Cortex of kidney (tissue), 1 donor: ENCODE measurements at places on chromosomes 13 and 19.

- DNase-seq: no peak
Observed at GRCh38 chr19:31532034-31532433, 182.8 kb upstream of the TSHZ3 start.

- no peak for DNase-seq
Observed at GRCh38 chr19:28553764-28554163, 659.2 kb downstream of the UQCRFS1 start.

DNA sequence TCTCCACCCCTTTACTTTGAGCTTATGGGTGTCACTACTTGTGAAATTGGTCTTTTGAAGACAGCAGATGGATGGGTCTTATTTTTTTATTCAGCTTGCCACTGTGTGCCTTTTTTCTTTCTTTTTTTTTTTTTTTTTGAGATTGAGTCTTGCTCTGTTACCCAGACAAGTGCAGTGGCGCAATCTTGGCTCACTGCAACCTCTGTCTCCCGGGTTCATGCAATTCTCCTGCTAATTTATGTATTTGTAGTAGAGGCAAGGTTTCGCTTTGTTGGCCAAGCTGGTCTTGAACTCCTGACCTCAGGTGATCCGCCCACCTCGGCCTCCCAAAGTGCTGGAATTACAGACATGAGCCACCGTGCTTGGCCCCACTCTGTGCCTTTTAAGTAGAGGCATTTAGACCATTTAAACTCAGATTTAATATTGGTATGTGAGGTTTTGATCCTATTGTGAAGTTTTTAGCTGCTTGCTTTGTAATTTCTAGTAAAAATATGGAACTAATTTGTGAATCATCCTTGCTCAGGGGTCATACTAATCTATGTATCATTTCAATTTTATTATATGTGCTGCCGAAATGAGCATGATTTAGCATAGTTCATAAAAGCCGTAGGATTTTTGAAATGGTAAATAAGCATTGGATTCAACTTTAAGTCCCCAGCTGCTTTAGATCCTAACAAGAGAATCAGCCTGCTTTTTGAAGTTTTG lies 584.5 kb downstream of the SLITRK1 start:
- DNase-seq: no peak

DNA sequence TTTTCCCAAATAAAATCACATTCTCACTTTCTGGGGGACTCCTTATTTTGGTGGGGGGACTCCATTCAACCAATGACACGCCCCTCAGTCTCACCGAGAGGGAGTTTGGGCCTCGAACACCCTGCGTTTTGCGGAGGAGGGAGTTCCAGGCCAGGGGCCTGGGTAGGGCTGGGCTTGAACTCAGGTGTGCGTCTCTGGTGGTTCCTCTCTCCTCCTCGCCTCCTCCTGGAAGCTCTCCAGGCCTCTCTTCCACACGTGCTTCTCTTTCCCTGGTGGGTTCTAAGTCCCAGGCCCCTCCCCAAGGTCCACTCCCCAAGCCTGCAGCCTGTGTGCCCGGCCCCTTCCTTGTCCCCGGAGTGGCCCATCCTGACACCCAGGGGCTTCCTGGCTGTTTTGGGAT lies 14.7 kb downstream of the MEX3D start:
- no peak for DNase-seq

DNA sequence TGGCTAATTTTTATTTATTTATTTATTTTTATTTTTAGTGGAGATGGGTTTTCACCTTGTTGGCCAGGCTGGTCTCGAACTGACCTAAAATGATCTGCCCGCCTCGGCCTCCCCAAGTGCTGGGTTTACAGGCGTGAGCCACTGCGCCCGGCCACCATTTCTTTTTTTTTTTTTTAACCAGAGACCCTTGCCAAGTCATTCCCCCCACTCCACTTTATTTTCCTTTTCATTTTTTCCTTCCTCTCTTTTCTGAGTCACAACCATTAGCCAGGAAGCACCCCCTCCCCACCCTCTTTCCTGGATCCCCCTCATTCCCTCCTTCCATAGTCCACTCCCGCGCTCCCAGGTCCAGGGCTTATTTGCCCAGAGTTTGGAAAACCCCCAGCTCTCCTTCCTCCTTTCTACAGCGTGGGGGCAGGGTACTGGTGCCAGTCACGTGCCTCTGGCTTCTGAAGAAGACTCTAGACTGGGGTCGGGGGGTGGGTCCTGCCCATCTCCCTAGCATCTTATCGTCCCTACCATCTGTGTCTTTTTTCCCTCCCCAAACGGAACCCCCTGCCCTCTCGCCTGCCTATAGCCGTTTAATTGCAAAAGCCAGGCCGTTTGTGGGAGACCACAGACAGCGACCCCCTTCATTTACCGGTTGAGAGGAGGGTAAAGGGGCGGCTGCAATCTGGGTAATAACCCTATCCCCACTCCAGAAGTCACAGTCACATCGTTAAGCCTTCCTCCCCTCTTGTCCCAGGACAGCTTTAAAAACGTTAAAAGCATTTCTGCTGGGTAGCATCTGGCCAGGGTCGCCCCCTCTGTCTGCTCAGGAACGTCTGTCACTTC lies 1.1 kb upstream of the CALR start:
- DNase-seq: no peak

DNA sequence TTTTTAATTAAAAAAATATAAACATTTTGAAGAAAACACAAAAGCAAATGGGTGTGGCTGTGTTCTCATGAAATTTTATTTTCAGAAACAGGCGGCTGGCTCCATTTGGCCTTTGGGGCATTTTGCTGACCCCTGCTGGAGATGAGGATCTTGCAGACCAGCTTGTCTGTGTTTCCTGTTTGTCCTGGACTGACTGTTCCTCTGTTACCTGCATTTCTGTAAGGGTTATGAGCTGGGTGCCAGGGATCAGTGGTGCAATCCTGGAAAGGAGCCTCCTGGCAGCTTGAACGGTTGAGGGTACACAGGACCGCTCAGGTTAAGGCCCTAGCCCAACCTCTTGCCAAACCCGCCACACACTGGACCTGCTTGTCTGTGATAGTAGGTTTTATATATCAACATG lies 49.9 kb downstream of the ZNF787 start:
- no peak for DNase-seq

DNA sequence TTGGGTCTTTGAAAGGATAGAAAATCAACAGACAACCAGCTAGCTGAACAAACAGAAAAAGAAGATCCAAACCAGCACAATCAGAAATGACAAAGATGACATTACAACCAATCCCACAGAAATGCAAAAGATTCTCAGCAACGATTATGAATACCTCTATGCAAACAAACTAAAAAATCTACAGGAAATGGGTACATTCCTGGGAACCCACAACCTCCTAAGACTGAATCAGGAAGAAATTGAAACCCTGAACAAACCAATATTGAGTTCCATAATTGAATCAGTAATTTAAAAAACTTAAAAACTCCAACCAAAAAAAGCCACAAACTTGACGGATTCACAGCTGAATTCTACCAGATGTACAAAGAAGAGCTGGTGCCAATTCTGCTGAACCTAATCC lies 20.9 kb upstream of the C1QTNF9B start:
- DNase-seq: no peak

- no peak for DNase-seq
Observed at GRCh38 chr13:78193846-78194245, 275.2 kb upstream of the EDNRB start.

GRCh38 chr13:104843401-104843800 lies 1692.1 kb downstream of the EFNB2 start:
- DNase-seq: no peak

- DNase-seq: no peak
Observed at GRCh38 chr13:24625331-24625731, 54.9 kb upstream of the ATP12A start.

GRCh38 chr13:106401081-106401480 lies 134.4 kb downstream of the EFNB2 start:
- no peak for DNase-seq

- no peak for DNase-seq
Observed at GRCh38 chr13:19888799-19889198, 25.4 kb upstream of the ZMYM5 start.

GRCh38 chr19:31378404-31378803 lies 29.2 kb upstream of the TSHZ3 start:
- no peak for DNase-seq

- no peak for DNase-seq
Observed at GRCh38 chr13:89920461-89920860, 1427.0 kb upstream of the MIR17HG start.

DNA sequence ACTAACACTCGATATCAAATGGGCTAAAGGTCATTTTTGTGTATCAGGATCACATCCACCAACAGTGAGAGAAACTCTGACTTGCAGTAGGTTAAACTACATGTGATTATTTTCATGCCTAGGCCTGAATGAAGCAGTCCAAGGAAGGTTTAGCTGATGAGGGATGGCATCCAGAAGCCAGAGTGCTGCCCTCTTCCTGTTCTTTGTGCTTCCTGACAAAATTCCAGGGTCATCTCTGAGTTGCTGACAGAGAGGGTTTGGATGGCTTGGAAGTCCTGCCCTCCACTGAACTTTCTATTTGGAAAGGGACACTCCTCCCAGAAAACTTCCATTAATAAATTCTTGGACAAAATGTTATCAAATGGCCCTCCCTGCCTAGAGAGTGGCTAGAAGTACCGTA lies 728.3 kb upstream of the SLC10A2 start:
- no peak for DNase-seq

GRCh38 chr13:26988059-26988769 lies 183.4 kb downstream of the USP12 start:
- no peak for DNase-seq

- no peak for DNase-seq
Observed at GRCh38 chr19:56324436-56324835, 9.8 kb upstream of the ZSCAN5A start.

DNA sequence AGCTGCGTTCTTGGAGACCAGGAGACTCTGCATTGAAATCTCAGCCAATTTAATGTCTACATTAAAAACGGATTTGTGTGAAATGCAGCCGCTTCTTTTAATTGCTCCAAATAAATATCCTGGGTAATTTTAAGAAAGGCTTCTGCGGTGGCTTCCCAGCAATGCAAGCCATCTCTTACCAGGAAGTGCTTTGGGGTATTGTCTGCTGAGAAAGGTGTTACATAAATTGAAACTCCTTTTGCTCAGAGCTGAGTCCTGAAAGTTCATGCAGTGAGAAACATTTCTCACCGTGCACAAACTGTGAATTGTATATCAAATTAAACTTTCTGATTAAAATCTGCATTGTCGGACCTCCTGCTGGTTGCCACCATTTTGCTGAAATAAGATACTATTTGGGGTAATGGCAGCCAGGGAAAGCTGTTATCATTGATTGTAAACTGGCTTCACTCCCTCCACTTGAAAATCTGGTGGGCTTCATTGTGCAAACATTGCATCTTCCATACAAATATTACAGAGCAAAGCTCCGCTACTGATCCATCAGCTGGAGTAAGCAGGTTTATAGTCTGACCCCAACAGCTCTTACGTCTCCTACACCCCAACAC lies 59.5 kb downstream of the ZIC5 start:
- no peak for DNase-seq

- no peak for DNase-seq
Observed at GRCh38 chr13:107900775-107901174, 314.6 kb downstream of the LIG4 start.

DNA sequence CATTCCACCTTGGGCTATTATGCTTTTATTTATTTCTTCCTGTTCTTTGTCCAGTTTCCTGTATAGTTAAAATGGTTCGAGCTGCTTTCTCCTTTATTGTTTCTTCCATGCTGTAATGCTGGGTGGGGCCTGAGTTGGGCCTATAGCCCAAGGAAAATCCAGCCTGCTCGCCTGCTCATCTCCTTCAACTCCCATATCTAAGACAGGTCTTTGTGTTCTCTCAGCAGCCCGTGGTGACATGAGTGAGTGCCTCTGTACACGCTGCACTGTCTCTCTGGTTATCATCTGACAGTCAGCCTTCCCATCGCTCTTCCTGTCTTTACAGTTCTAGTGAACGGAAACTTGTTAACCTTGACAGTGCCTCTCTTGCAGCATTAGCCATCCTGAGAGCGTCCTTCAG lies 221.9 kb upstream of the SLC10A2 start:
- DNase-seq: no peak

DNA sequence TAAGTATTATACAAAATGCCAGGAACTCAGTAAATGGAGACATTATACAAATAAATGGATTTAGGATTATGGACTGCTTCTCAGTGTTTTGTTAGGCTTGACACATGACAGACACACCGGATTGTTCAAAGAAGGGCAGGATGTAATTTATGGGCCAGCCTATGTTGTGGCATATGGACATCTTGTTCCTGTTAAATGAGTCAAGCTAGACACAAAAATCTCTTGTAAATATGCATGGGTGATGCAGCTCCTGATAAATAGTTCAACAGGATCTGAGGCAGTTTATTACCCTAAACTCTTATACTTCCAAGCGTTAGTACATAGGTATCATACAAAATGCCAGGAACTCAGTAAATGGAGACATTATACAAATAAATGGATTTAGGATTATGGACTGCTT lies 502.3 kb downstream of the TBC1D4 start:
- DNase-seq: no peak

- DNase-seq: no peak
Observed at GRCh38 chr13:33287142-33287882, 1.8 kb upstream of the STARD13 start.

DNA sequence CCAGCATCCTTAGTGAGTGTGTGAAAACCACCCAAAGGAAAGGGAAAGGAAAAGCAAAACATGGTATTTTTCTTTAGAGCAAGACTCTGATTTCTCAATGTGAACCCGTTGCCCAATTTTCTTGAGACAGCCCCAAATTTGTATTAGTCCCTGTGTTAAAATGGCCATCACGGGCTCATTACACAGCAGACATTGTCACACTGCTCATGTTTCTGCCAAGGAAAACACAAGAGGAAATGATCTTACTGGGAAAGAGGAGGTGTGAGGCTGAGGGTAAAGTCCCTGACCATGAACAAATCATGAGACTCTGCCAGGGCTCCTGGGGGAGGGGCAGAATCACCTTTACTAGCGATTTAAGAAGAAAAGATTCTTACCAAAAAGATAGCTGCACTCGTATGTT lies 54.4 kb downstream of the FAM124A start:
- no peak for DNase-seq

DNA sequence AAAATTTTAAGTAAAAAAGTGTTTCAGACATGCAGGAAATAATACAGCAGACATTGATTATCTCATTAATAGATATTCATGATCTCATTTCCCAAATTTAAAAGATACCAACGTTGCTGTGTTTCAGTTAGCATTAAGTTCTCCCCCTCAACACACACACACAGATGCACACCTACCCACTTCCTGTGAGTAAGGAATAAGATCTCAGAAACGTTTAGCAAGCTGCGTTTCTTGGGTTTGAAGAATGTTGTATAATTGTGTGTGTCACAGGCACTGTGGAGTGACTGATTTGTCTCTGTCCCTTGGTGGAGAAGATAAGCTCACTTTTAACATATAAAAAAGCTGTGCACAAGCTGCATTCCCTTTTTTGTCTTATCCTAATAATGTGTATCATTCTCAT lies 196.8 kb downstream of the PDS5B start:
- DNase-seq: no peak

GRCh38 chr13:73777134-73777533 lies 357.1 kb downstream of the KLF12 start:
- no peak for DNase-seq

DNA sequence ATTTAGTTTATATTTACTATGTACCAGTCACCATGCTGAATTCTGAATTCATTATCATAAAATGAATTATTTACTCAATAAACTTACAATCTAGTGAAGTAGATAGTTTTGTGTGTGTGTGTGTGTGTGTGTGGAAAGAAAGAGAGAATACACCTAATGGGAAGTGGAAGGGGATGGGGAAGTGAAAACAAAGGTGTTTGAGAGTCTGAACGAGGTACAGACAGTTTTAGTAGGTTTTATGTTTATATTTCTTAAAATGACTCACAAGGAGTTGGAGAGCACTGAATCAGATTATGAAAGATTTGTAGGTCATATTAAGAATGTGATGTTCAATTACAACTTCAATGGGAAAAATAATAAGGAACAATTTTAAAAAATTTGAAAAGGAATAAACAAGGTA lies 1753.0 kb downstream of the SLITRK1 start:
- DNase-seq: no peak
